ENCODE measurements at places on chromosomes 3 and 15. TPM values are rescaled to one million over a fixed set of nuclear protein-coding genes. Genes with fewer than 3 reads are reported as not detected.

The SPINK8 gene
- not detected for total RNA-seq

The MUC4 gene
- total RNA-seq = not detected

- peak; percentile 66 for DNase-seq
These were observed 12.4 kb downstream of the KLF13 start for GRCh38 chr15:31338879-31339557.

DNA sequence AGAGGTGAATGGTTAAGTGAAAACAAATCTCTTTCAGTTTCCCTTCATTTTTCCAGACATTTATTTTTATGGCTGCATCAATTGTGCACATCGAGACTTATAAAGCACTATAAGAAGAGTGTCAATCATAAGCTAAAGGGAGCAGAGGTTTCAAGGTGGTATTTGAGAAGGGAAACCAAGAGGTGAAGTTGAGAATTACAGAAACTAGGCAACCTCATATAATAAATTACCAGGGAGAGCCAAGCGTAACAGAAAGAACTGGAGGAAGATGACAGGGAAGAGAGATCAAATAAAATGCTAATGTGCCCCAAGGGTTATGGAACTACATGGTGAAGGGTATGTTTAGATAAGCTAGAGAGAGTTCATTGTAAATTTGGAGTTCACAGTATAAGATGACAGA, 6.3 kb upstream of the CCDC54 start:
- DNase-seq = no peak

GRCh38 chr15:54298396-54298795, 320.2 kb downstream of the UNC13C start:
- no peak for DNase-seq

All from gastrocnemius medialis (tissue), 4 donors.